ENCODE measurements at places on chromosomes 16 and 17. TPM values are rescaled to one million over a fixed set of nuclear protein-coding genes. Genes with fewer than 3 reads are reported as not detected.

DNA sequence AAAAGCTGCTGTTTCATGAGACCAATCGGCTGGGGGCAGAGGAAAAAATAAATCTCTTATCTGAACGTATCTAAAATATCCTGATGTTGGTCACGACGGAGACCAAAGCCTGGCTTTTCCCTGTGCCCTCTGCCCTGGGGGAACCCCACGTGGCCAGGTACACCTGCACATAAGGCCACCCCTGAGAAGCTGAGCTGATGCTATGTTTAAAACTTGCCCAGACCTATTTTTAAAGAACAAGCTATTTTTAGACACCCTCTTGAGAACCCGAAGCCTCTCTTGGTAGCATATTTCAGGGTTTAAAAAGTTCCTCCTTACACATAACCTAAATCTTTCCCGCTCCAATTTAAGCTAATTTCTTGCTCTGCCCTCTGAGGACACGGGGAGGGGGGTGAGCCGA lies 210.4 kb downstream of the GSG1L start:
- no peaks in the 10 kb centered on the region for H3K36me3 ChIP-seq
- no peak overlapping the region for H3K27ac ChIP-seq
- DNase-seq, result no peak
- H3K4me3 ChIP-seq, result no peak overlapping the region
- peaks cover 46% of the 10 kb centered on the region for H3K27me3 ChIP-seq

GRCh38 chr17:42010898-42011516 lies 6.2 kb downstream of the DNAJC7 start:
- no peak for DNase-seq
- H3K4me1 ChIP-seq, result peaks cover 68% of the 10 kb centered on the region
- H3K27ac ChIP-seq, result peak overlapping the region; percentile 11
- peaks cover 24% of the 10 kb centered on the region for H3K36me3 ChIP-seq
- H3K27me3 ChIP-seq, result no peaks in the 10 kb centered on the region
- H3K4me3 ChIP-seq, result no peak overlapping the region

DNA sequence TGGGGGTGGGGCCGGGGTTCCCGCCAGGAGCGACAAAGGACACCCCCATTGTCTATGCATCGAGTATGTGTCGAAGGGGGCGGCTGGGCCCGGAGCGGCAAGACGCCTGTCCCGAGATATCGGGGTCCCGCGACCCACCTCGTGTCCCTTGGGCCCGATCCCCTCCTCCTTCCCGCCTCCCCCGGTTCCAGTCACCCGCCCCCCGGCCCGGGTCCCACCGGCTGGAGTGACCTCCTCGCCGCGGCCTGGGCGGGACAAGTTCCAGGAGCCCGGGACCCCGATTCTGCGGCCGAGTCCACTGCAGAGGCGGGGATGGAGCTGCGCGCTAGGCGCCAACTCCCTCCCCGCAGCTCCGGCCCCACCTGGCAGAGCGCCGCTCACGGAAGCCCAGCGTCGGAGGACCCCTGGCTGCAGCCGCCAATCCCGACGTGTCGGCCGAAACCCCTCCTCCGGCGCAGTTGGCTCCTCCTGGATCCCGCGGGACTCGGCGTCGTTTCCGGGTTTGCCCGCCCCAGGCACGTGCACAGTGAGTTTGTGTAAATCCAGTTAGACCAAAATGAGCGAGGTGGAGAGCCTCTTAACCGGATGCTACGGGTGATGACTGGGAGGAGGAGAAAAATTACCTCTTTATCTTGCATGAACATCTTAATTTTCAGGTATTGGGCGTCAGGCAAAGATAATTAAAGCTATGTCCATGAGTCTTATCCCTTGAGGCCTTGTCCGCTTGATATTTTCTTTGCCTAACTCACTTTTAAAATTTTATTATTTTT lies at the start of gene NMRAL1:
NMRAL1 (minus strand) TSS at position 434 of the 770 bp plus-strand sequence. CDS start 493 bp downstream, outside the sequence.
- peaks cover 56% of the 10 kb centered on the region for H3K4me1 ChIP-seq
- peak within 1 kb of the TSS; percentile 94 for H3K27ac ChIP-seq
- H3K27me3 ChIP-seq, result no peaks in the 10 kb centered on the region
- H3K36me3 ChIP-seq, result no peaks in the 10 kb centered on the region
- DNase-seq, result peak; percentile 88

DNA sequence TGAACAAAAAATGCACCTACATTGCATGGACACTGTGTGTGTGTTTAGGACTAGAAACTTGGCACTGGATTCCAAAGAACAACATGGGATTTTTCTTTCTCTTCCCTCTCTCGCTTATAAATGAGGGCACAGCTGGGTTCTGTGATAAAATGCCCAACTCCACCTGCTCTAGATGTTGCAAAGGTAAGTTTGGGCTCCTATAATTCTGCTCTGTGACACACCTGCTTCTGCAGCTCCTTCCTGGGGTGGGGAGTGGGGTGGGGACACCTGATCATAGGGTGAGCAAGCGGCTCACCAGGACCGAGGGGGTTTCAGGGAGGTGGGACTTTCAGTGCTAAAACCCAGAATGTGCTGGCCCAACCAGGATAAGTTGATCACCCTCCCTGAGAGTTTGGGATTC lies 104.3 kb downstream of the AXIN2 start:
- H3K4me1 ChIP-seq, result no peaks in the 10 kb centered on the region
- H3K4me3 ChIP-seq, result no peak overlapping the region
- no peak for DNase-seq
- H3K27ac ChIP-seq, result no peak overlapping the region
- no peaks in the 10 kb centered on the region for H3K36me3 ChIP-seq

DNA sequence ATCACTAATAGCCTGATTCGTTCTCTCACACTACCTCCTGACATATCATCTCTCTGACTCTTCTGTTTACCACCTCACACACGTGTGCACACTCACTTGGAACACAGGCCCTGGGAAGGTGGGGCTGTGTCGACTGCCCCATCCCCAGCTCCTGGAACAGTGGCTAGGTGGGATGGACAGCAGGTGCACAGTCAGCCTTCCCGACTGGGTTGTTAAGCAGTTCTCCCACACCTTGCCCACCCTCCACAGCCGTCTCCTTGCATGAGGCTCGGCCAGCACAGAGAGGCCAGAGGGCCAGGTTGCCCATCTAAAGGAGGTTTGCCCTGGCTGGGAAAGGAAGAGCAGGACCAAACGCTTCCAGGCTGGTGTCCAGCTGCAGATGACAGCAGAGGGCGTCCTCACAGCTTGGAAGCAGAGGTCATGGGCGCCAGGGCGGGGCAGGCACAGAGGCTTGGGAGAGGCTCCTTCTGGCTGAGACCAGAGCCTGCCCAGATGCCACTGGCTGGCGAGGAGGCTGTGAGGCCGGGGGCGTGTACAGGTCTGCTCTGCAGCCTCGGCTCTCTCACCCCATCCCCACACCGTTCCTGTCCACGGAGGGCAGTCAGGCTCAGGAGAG lies 92.8 kb downstream of the AMFR start:
- no peak for DNase-seq
- H3K4me3 ChIP-seq, result no peak overlapping the region
- no peaks in the 10 kb centered on the region for H3K27me3 ChIP-seq
- H3K27ac ChIP-seq, result peak overlapping the region; percentile 40
- H3K4me1 ChIP-seq, result no peaks in the 10 kb centered on the region

GRCh38 chr17:61583242-61583641 lies 7.8 kb downstream of the NACA2 start:
- peaks cover 12% of the 10 kb centered on the region for H3K27me3 ChIP-seq
- no peaks in the 10 kb centered on the region for H3K36me3 ChIP-seq
- no peak overlapping the region for H3K27ac ChIP-seq
- no peaks in the 10 kb centered on the region for H3K4me1 ChIP-seq
- no peak overlapping the region for H3K4me3 ChIP-seq

GRCh38 chr17:81207610-81208581 lies 14.9 kb downstream of the CEP131 start:
- no peaks in the 10 kb centered on the region for H3K4me1 ChIP-seq
- H3K36me3 ChIP-seq, result peaks cover 5% of the 10 kb centered on the region
- H3K27ac ChIP-seq, result no peak overlapping the region
- no peaks in the 10 kb centered on the region for H3K27me3 ChIP-seq
- no peak for DNase-seq

DNA sequence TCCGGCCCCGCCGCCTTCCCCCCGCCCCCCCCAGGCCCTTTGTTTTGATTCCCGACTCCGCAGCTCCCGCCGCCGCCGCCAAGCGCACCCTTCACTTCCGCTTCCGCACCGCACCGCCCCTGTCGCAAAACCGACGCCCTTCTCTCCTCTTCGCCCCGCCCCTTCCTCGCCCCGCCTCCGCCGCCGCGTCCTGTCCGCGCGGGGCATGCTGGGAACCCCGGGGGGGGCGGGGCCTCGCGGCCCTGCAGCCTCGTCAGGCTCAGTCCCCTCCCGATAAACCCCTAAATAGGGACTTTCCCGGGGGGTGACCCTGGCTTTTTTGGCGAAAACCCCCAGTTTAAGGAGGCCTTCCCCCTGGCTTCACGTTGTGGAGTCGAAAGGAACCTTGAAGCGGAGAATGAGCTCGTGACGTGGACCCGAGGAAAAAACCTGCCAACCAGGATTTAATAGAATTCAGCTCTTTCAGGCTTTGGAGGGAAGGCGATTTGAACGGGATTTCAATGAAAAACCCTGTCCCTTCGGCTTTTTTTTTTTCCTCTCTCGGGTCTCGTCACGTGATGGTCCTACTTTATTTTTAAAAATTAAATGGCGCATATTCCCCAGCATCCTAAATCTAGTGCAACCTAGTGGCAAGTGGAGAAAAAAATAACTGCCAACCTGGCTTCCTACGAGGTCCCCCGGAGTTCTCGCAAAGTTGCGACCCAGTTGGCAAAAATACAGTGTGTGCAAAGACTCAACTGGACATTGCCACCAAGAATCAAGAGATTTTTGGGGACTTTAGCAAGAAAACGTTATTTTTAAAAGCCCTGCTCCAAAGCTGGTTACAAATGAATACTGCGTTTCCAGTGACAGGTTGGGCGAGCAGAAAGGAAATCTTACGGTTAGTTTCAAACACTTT lies at the start of gene MARF1:
MARF1 (minus strand) TSS at position 107 of the 898 bp plus-strand sequence. CDS start 3,921 bp downstream, outside the sequence.
- H3K27ac ChIP-seq, result peak within 1 kb of the TSS; percentile 99
- peak; percentile 99 for DNase-seq
- H3K27me3 ChIP-seq, result no peaks in the 10 kb centered on the region

DNA sequence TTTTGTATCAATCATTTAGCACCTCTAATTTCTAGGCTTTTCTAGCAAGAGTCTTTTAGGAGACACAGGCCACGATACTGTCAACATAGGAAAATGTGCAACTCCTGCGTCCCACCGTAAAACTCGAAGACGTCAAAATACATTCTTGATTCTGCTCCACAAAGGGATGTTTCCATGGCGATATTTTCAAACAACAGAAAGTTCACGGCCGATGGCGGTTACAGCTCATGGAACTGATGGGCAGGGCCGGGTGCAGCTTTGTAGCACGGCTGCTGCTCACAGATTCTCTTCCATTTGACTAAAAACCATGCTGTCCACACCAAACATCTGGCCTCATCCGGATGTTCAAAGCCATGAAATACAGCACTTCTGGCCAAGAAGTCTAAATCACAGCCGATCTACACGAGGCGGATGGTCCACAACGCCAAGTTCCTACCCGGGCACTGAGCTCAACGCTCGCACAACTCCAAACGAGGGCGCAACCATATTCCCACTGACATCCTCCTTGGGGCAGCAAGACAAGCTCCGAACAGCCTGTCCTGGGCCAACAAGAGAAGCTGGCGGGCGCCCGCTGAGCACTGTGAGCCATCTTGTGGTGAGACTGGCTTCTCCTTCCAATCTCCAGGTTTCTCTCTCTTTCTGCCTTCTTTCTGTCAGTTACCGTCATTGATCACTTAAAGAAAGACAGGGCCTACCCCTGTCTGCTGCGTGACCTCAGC lies 79.8 kb downstream of the ZNF778 start:
- H3K4me1 ChIP-seq, result peaks cover 46% of the 10 kb centered on the region
- DNase-seq, result no peak
- H3K27me3 ChIP-seq, result no peaks in the 10 kb centered on the region
- no peak overlapping the region for H3K4me3 ChIP-seq
- no peaks in the 10 kb centered on the region for H3K36me3 ChIP-seq
- H3K27ac ChIP-seq, result peak overlapping the region; percentile 74

DNA sequence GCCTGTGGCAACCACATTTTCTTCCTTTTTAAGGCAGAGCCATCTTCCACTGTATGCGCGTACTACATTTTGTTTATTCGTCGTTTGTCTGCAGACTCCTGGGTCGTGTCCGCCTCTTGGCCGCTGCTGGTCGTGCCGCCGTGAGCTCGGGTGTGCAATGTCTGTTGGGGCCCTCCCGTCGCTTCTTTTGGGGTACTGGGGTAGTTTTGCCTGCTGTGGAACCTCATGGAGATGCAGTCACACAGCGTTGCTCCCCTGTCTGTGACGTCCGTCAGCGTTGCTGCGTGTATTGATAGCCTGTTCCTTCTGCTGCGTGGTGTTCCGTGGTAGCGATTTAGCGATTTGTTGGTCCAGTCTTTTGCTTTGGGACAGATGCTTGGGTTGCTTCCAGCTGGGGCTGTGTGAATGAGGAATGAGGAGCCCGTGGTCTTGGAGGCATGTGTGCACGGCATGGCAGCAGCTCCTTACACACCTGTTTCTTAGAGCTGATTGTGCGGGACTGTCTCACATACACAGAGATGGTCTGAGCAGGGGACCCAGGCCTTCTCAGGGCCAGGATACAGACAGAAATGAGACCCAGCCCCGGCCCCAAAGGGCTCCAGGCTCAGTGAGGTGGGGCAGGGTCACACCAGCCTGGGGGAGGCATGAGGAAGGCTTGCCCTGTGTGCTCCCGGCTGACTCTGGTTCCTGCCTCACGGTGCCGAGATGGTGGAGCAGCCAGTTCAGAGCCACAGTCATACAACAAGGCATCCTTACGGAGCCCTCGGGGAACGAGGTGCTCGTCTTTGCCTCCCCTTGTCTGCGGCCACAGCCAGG lies 78.4 kb upstream of the GSE1 start:
- no peak overlapping the region for H3K4me3 ChIP-seq
- H3K27me3 ChIP-seq, result no peaks in the 10 kb centered on the region
- H3K27ac ChIP-seq, result no peak overlapping the region
- H3K4me1 ChIP-seq, result peaks cover 6% of the 10 kb centered on the region
- DNase-seq, result no peak
- H3K36me3 ChIP-seq, result no peaks in the 10 kb centered on the region

DNA sequence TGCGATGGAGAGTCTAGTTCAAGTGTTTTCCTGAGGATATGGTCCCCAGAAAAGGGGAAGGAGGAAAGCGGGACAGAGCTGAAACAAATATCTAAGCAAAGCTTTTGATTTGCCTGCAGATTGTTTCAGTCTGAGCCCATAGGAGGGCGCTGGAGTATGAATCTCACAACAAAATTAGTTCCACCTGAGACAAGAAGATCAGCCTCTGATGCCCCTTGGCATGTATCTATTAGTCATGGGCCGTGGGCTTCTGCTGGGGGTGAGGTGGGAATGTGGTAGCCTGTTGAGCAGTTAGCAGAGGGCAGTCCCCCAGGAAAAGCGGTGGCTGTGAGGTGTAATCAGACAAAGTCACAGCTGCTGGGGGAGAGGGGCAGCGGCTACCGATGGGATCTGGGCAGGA lies 446.9 kb downstream of the CA10 start:
- H3K4me1 ChIP-seq, result no peaks in the 10 kb centered on the region
- no peak overlapping the region for H3K27ac ChIP-seq
- H3K27me3 ChIP-seq, result peaks cover 21% of the 10 kb centered on the region
- H3K36me3 ChIP-seq, result no peaks in the 10 kb centered on the region
- no peak overlapping the region for H3K4me3 ChIP-seq

Gene HAS3
- total RNA-seq, result 4.0 TPM

Gene APOBR
- 9.0 TPM for total RNA-seq

Gene ESRP2
- total RNA-seq, result 0.22 TPM

All from naive thymus-derived CD8-positive, alpha-beta T cell (primary cell).